ENCODE measurements at places on chromosomes 2 and 18. TPM values are rescaled to one million over a fixed set of nuclear protein-coding genes. Genes with fewer than 3 reads are reported as not detected.

Gene CFC1
- total RNA-seq = 24.7 TPM

Gene SRD5A2
- not detected for total RNA-seq

Gene GNAL
- 2.1 TPM for total RNA-seq

Gene BAZ2B
- total RNA-seq = 104 TPM

Gene ZSWIM2
- total RNA-seq = not detected

Gene LBX2
- total RNA-seq = 7.6 TPM

Gene ESPNL
- total RNA-seq = not detected

Gene TUBB8B
- not detected for total RNA-seq

Gene HRH4
- not detected for total RNA-seq

Gene VIT
- total RNA-seq = 2.6 TPM

GRCh38 chr2:8172661-8173060, 509.2 kb upstream of the ID2 start:
- no peaks in the 10 kb centered on the region for H3K36me3 ChIP-seq
- no peaks in the 10 kb centered on the region for H3K27me3 ChIP-seq
- no peak overlapping the region for H3K27ac ChIP-seq
- no peak overlapping the region for H3K4me3 ChIP-seq

DNA sequence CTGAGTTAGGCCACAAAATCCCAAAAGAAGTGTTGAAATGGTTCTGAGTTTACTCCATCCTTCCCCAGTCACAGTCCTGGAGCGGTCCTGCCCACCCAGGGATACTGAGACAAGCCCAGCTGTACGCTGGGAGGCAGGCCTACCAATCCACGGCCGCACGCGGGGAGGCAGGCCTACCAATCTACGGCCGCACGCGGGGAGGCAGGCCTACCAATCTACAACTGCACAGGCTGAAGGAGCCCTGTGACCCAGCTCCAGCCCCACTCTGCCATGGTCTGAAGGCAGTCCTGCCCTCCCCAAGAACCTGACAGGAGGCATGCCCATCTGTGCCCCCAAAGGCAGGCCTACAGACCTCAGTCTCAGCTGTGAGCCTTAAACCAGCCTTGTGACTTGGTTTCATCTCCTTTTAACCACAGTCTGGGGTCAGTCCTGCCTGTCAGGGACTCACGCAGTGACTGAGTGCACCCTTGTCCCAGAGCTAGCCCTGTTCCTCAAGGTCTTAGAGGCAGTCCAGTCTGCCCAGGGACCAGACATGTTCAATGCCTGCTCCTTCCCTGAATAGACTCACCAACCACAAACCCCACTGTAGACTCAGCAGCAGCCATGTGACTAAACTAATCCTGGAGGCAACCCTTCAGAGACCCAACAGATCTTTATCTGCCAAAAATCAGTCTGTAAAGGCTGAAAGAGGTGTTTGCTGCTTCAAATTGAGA, 36.8 kb downstream of the GPC1 start:
- no peak overlapping the region for H3K4me3 ChIP-seq
- no peaks in the 10 kb centered on the region for H3K27me3 ChIP-seq
- no peaks in the 10 kb centered on the region for H3K4me1 ChIP-seq
- no peak for DNase-seq
- no peak overlapping the region for H3K27ac ChIP-seq

DNA sequence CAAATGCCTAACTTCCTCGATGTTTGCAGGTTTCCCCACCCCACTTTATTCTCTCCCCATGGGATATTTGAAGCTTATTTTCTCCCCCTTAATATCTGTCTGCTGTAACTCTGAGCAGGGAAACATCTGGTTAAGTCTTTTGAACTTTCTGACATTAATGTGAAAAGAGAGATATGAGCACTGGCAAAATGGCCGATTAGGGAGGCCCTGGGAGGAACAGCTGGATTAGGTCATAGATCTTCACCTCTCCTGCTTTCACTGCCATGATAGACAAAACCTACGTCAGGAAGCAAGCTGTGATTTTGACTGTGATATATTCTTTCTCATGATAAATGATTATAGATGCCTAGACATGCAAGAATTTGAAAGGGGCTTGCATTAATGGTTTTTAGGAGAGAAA, 43.6 kb downstream of the LYPD6B start:
- H3K36me3 ChIP-seq = no peaks in the 10 kb centered on the region
- H3K4me3 ChIP-seq = no peak overlapping the region
- H3K27me3 ChIP-seq = no peaks in the 10 kb centered on the region

- DNase-seq = peak; percentile 80
- H3K36me3 ChIP-seq = no peaks in the 10 kb centered on the region
- no peak overlapping the region for H3K27ac ChIP-seq
- H3K27me3 ChIP-seq = no peaks in the 10 kb centered on the region
Measured at GRCh38 chr2:122019724-122020123, 264.3 kb downstream of the TSN start.

DNA sequence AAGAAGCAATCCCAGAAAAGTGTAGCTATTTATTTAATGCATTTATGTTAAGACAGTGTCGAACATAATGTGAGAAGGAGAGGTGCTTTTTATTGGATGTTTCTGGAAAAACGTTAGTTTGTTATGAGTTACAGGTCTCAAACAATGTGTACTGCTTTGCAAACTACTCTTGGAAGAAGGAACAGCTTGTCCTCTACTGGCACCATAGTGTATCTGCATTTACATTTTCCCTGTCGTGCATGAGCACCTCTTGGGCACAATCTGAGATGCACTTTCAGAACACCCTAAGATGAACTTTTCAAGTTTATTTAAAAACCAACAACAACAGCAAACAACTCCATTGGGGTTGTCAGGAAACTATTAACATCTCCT, 22.8 kb downstream of the CCNYL1 start:
- H3K27ac ChIP-seq = no peak overlapping the region
- DNase-seq = no peak
- no peaks in the 10 kb centered on the region for H3K27me3 ChIP-seq
- peaks cover 16% of the 10 kb centered on the region for H3K4me1 ChIP-seq
- H3K36me3 ChIP-seq = no peaks in the 10 kb centered on the region

DNA sequence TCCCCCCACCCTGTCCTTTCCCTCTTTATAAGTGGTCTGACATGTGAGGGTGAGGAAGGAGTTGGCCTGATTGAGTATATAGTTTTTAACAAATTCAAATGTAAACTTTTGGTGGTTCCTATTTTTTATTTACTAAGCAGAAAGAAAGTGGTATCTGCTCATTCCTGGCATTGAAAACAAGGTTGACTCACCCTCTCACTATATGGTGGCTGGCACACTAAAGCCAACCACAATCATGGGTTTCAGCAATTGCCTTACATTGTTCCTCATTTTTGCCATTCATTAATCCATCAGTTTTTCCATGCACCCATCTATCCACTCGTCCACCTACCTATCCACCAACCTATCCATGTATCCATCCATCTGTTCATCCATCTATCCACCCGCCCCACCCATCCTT, 75.4 kb upstream of the IGFBP5 start:
- H3K27ac ChIP-seq = no peak overlapping the region
- H3K27me3 ChIP-seq = no peaks in the 10 kb centered on the region
- no peaks in the 10 kb centered on the region for H3K36me3 ChIP-seq
- no peaks in the 10 kb centered on the region for H3K4me1 ChIP-seq

DNA sequence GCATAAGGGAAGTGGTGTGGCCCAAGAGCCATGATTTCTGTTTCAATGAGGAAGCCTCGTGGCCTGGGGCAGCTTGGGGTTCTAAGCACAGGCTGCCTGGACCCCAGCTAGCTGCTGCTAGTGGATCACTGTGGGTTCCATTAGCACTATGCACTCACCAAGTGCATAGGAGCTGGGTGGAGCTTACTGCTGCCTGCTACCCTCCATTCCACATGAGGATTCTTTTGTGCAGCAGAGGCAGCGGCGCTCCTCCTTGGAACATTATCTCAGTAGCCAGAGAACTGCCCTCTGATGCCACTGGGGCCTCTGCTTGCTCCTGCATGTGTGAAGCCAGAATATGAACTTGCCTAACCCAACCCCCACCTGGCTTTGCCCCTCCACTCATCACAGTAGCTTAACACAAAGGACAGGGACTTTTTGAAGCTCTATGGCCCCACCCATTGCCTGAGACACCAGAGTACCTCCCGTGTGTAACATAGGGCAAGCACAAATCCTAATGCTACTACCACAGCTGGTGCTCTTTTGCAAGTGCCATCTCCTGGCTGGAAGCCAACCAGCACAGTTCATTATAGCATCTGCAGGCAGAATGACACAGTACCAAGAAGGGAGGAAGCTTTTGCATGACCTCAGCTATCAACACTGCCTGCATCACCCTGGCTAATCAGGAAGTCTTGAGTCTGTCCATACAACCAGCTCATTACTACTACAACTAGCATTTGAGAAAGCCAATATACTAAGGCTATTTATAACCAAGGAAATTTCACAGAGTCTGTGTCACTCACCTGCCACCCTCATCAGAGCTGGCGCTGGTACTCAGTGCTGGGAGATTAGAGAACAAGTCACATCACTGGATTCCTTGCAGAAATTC, 297.0 kb upstream of the GULP1 start:
- H3K36me3 ChIP-seq = no peaks in the 10 kb centered on the region
- H3K4me3 ChIP-seq = no peak overlapping the region
- DNase-seq = no peak
- H3K4me1 ChIP-seq = no peaks in the 10 kb centered on the region

DNA sequence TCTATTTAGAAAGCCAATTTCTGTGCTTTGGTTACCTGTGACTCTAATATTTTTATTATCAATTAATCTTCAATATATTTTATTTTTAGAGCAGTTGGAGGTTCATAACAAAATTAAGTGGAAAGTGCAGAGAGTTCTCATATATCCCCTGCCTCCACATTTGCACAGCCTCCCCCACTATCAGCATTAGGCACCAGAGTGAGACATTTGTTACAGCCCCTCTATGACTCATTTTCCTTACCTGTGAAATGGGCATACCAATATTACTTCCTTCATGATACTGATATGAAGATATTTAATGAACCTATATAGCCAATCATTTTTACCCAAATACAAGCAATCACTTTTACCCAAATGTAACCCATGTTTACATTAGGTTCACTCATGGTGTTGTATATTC, 34.0 kb upstream of the CYTIP start:
- no peak overlapping the region for H3K4me3 ChIP-seq
- H3K36me3 ChIP-seq = no peaks in the 10 kb centered on the region
- H3K4me1 ChIP-seq = peaks cover 11% of the 10 kb centered on the region
- no peak for DNase-seq
- H3K27ac ChIP-seq = no peak overlapping the region

DNA sequence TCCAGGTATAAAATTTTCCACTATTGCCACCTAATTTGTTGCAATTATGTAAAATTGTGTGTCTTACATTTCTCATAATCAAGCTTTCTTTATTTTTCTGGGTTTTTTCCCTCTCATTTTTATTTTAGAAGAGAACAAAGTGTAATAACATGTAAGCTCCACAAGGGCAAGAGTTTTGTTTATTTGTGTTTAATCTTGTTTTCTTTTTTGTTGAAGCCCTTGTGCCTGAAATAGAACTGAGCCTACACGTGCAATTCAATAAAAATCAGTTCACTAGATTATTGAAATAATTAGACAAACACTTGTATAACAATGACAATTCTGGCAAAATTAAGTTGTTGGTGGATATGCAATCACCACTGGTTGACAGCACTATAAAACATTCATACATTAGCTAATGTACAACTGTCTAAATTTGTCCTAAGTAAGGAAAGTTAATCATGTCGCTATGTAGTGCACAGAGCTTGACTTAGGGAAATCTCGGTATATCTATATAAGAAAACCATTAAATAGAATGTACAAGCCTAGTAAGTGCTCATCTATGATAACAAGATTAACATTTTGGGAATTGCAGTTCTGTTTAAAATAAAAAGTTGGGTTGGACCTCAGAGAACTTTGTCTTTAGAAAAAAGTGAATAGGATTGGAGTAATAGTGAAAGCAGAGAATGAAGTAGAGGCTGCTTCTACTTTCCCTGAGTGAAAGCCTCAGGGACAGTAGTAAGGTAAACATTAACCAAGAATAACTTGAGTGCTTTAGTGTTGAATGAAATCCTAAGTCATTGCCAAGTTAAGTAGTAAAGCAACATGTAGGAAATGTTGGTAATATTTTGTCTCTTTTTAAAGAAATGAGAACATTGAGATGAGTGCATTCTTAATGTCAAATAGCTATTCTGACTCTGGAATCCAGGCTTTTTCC, 37.4 kb upstream of the NOL4 start:
- no peaks in the 10 kb centered on the region for H3K36me3 ChIP-seq
- no peaks in the 10 kb centered on the region for H3K4me1 ChIP-seq
- no peak overlapping the region for H3K4me3 ChIP-seq
- no peaks in the 10 kb centered on the region for H3K27me3 ChIP-seq

- H3K27me3 ChIP-seq = no peaks in the 10 kb centered on the region
- H3K4me3 ChIP-seq = no peak overlapping the region
- no peak for DNase-seq
- no peaks in the 10 kb centered on the region for H3K36me3 ChIP-seq
Measured at GRCh38 chr2:159147690-159148089, 138.8 kb downstream of the WDSUB1 start.

GRCh38 chr18:23970161-23971096, 44.1 kb upstream of the TTC39C start:
- no peak overlapping the region for H3K4me3 ChIP-seq
- no peak for DNase-seq
- no peak overlapping the region for H3K27ac ChIP-seq
- H3K27me3 ChIP-seq = no peaks in the 10 kb centered on the region
- H3K36me3 ChIP-seq = no peaks in the 10 kb centered on the region

GRCh38 chr2:84879584-84880394, 1.1 kb downstream of the TRABD2A start:
- H3K4me3 ChIP-seq = no peak overlapping the region
- no peak for DNase-seq
- H3K27me3 ChIP-seq = peaks cover 16% of the 10 kb centered on the region
- H3K36me3 ChIP-seq = no peaks in the 10 kb centered on the region

- H3K27ac ChIP-seq = no peak overlapping the region
- H3K27me3 ChIP-seq = no peaks in the 10 kb centered on the region
- H3K4me3 ChIP-seq = no peak overlapping the region
- DNase-seq = no peak
- no peaks in the 10 kb centered on the region for H3K4me1 ChIP-seq
Measured at GRCh38 chr2:166419616-166419934, 43.8 kb upstream of the SCN9A start.

DNA sequence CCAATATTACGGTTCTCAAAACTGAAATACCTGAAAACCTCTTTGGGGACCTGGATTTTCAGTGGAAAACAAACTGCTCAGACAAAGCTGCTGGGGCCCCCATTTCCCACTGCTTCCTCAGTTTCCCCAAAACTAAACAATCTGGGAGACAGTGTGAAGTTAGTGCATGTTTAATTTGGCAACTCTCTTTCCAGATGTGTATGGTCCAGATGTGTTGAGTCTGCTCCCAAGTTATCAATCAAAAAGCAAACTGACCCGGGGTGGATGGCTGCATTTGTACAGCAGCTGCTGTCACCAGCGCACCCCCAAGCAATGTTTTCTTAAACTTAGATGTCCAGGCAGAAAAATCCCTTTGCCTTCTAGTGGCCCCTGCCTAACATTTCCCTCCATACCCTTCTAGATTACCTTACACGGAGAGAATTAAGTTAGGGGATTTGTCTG, 136.9 kb downstream of the COPS8 start:
- no peak overlapping the region for H3K27ac ChIP-seq
- no peaks in the 10 kb centered on the region for H3K27me3 ChIP-seq
- no peak for DNase-seq
- no peaks in the 10 kb centered on the region for H3K36me3 ChIP-seq
